ENCODE measurements at places on chromosomes 2 and 18. TPM values are rescaled to one million over a fixed set of nuclear protein-coding genes. Genes with fewer than 3 reads are reported as not detected.
A peak's percentile ranks its signal among the peaks of the same experiment; 100 is the strongest.

Gene C2orf81
- 1.9 TPM for total RNA-seq

DNA sequence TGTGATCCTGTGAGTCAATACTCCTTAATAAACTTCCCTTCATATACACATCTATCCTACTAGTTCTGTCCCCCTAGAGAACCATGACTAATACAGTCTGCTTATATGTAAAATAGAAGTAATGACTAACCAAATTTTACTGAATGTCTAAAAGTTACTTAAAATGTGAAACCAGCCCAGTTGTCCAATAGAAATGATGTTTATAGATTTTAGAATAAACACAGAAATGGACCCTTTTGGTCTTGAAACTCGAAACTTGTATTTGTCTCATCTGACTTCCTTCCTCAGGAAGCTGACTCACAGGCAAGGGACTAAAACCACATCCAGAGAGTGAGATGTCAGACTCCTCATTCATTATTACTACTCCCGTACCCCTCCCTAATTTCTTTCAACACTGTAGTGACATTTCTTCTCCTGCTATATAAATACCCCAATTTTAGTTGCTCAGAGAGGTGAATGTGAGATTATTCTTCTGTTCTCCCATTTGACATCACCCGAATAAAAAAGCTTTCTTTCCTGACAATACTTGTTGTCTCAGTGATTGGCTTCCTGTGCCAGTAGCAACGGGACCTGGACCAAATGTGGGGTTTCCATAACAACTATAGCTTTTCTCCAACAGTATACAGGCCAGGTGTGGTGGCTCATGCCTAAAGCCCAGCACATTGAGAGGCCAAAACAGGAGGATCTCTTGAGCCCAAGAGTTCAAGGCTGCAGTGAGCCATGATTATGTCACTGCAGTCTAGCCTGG lies 486.0 kb downstream of the ERBB4 start:
- peak; percentile 66 for DNase-seq

Gene ARHGAP28
- 221 TPM for total RNA-seq

Gene LINC00305
- not detected for total RNA-seq

GRCh38 chr2:129702416-129703176 lies 276.9 kb upstream of the RAB6C start:
- DNase-seq: no peak

- no peak for DNase-seq
Measured at GRCh38 chr2:154381931-154382794, 316.3 kb upstream of the KCNJ3 start.

DNA sequence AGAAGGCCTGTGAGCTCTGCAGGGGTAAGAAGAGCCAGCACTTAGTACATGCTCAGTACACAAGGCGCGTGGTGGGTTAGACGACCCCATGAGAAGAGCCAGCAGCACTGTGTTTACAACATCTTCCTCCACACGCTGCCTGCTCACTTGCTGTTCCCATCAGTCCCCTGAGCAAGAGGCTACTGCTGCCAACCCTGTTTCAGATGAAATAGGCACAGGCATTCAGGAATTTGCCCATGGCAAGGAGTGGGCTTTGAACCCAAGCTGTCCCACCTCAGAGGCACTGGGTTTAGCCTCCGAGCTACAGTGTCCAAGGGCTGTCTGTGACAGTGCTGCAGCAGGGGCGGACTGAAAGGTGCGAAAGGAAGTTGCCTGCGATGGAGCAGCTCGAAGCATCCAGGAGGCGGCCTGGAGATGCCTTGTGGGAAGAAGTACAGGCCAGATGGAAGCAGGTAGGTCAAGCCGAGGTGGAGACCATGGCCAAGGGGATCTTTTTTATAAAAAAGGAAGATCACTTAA lies 121.5 kb upstream of the PXDN start:
- DNase-seq: no peak

- no peak for DNase-seq
Measured at GRCh38 chr18:57747809-57748680, 55.1 kb downstream of the ATP8B1 start.

Gene UGT1A5
- not detected for total RNA-seq

Gene TMEM37
- not detected for total RNA-seq

DNA sequence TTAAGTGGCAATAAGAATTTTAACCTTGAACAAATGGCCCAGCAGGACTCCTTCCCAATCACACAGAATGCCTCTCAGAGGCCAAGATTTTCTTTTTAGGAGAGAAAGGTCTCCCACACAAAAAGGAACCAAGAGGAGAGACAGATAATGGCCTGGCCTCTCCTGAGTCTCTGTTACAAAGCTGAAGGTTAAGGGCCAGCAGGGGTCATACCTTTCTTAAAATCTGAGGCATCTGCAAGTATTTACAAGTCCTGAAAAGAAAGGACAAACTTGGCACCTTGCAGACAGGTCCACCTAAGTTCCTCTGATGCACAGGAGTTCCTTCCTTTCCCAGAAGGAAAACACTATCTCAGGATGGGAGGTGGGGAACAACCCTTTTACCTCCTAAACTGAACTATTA lies 142.3 kb downstream of the TMEM163 start:
- no peak for DNase-seq

DNA sequence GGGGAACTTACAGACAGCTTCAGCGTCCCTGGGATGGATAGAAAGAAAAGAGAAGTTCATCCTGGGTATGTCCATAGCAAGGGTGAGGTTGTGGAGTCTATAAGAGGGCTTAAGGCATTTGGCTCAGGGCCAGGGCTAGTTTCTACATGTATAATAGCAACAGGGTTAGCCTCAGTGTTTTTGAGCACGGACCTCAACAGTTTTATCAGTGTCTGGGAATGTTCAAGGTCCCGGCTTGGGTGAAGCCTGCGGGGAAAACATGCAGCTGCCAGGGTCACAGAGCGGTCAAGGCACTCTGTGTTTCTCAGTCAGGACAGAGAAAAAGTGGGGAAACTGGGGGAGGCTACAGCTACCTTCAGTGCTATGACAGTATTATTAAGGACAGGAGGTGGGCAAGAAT lies 427.7 kb upstream of the HS6ST1 start:
- DNase-seq: peak; percentile 40

- peak; percentile 28 for DNase-seq
Measured at GRCh38 chr2:213016984-213017351, 134.4 kb downstream of the IKZF2 start.

- peak; percentile 80 for DNase-seq
Measured at GRCh38 chr2:112880091-112880531, 30.9 kb upstream of the IL37 start.

Gene AGAP1
- 9.8 TPM for total RNA-seq

- no peak for DNase-seq
Measured at GRCh38 chr2:211390536-211391188, 834.3 kb downstream of the CPS1 start.

- DNase-seq: no peak
Measured at GRCh38 chr2:107461301-107461700, 365.4 kb upstream of the RGPD4 start.

GRCh38 chr2:107757223-107757622 lies 69.5 kb upstream of the RGPD4 start:
- DNase-seq: no peak

GRCh38 chr2:235883675-235884074 lies 284.5 kb downstream of the GBX2 start:
- peak; percentile 7 for DNase-seq

Gene ALPP
- total RNA-seq: not detected

Gene SMYD1
- not detected for total RNA-seq

GRCh38 chr18:45231617-45232016 lies 383.7 kb upstream of the SLC14A2 start:
- DNase-seq: no peak

DNA sequence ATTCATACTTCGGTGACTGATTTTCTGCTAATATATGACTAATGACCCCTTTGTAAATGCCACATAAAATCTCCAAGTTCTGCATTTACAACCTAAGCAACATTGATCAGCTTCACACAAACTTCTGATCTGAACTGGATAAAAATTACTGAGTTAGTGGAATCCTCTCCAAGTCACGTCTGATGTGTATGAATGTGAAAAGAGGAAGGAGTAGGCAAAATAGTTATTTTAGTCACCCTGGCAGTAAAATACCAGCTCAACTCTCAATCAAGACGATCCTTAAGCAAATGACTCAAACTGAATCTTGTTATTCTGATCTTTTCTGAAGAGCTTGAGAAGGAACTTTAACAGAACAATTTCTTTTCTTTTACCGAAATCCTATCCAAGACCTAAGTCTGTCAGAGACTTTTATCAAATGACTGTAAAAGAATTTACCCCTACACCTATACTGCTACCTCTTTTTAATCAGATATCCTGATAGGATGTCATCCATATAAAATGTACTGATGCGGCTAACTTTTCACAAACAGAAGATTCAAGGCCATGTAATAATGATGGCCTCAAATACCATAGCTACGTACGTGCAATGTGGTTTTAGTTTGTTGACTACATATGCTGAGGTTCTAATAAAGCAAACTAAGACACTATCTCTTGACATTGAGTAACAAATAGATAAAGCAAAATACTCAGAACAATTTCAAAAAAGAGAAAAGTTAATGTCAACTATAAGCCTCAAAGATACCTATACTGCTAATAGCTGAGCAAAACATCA lies 23.7 kb downstream of the CUL3 start:
- no peak for DNase-seq

DNA sequence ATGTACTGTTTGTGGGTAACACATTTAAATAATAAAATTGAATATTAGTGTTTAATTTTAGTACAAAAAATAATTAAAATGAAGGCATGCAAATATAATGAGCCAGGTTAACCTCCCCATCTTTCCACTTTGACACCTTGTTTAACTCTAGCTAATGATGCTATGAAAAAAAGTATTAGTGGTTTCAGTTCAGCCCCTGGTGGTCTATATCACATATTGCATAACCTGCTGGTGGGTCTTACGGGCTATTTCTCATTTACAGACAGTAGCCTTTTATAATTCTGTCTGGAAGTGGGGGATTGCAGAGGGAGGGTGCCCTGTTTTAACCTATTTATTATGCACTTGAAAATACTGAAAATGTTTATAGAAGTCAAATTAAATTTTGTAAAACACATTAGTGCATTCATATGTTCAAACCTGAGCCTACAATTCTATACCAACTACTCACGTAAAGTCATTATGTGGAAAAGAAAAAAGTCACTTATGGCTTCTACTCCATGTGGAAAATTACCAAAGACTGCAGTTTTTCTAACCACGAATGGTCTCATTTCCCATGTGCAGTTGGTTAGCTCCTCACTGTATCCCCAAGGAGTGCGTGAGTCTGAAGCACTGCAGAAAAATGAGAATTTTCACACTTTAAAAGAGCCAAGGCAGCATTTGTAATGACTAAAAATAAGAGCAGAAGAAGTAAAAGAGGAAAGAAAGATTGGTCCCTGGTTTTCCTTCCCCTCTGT lies 381.0 kb downstream of the MTX2 start:
- no peak for DNase-seq

Gene ZC3H6
- total RNA-seq: 2.9 TPM

Gene CACNB4
- total RNA-seq: 4.8 TPM

Gene CD8A
- not detected for total RNA-seq

- DNase-seq: no peak
Measured at GRCh38 chr2:235752846-235753245, 259.0 kb downstream of the AGAP1 start.

- no peak for DNase-seq
Measured at GRCh38 chr2:112173646-112174319, 35.6 kb downstream of the FBLN7 start.

GRCh38 chr2:186241874-186242273 lies 244.2 kb upstream of the ZC3H15 start:
- no peak for DNase-seq

- peak; percentile 34 for DNase-seq
Measured at GRCh38 chr2:203591642-203592041, 56.5 kb upstream of the RAPH1 start.

DNA sequence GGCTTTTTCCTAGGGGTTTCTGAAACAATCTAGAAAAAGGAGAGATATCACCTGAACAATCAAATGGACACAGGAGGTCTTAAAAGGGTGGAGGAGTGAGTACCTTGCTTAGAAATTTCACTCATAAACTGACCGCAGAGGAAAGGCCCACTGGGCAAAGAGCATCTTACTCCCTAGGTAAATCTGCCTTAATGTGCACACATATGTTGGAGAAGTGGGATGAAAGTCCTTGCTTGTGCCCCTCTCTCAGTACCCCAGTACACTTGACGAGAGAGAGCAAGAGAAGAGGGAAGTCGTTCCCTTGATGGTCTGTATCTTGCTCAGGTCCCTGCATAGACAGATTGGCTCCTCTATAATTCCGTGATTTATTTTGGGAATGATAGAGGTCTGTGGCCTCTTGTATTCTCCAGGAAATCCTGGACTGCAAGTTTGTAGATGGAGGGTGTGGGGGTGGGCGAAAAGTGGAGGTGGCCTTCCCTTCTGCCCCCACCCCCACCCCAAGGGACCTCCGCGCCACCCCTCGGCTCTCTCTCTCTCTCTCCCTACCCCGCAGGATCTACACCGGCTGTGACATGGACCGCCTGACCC lies 6.8 kb downstream of the TBR1 start:
- no peak for DNase-seq

Gene UNC80
- total RNA-seq: not detected

DNA sequence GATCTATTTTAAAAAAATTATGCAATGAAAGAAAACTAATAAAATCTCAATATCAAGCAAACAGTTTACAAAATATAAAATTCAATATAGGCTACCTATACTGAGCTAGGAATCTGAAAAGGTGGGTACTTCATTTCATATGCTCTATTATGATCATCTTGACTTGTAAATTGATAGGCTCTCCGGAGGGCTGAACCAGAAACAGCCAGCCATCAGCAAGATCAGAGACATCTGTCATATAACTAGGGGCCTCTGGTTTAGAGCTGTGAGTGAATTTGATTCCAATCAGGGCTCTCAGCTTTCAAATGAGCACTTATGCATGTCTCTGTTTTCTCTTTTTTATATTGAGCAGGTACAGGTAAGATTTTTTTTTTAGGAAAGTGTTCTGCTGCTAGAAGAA lies 114.2 kb downstream of the SPHKAP start:
- no peak for DNase-seq

- peak; percentile 59 for DNase-seq
Measured at GRCh38 chr2:147331790-147332419, 512.9 kb upstream of the ACVR2A start.

GRCh38 chr2:228135300-228135699 lies 46.2 kb downstream of the SPHKAP start:
- DNase-seq: no peak

DNA sequence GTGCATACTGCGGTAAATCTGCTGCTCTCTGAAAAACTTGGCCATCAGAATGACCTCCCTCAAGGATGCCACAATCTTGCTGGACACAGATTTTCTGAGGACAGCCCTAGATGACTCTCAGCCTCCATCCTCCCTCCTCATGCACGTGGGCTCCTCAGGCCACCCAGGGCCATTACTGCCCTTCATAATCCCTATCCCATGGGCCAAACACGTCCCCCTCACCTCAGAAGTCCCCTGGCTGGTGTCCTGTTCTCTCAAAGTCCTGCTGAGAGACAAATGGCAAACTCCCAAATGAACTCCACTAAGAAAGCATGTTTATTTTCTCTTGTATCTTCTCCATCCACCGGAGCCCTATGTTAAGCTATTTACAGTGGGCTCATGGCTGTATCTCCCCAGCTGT lies 125.7 kb downstream of the MRO start:
- DNase-seq: no peak

GRCh38 chr2:237722616-237723015 lies 76.0 kb upstream of the RBM44 start:
- no peak for DNase-seq

GRCh38 chr2:19312949-19313348 lies 45.5 kb downstream of the OSR1 start:
- peak; percentile 57 for DNase-seq

Gene DCC
- total RNA-seq: 0.09 TPM

All from fibroblast of the aortic adventitia (primary cell).